ENCODE measurements at places on chromosomes 11 and 22. TPM values are rescaled to one million over a fixed set of nuclear protein-coding genes. Genes with fewer than 3 reads are reported as not detected.

GRCh38 chr11:48008951-48009270 is 28.6 kb downstream of the PTPRJ start:
- DNase-seq = no peak

RASL10A gene
- 3.6 TPM for total RNA-seq

- no peak for DNase-seq
Measured at GRCh38 chr11:61524963-61525587, 16.5 kb downstream of the LRRC10B start.

DNA sequence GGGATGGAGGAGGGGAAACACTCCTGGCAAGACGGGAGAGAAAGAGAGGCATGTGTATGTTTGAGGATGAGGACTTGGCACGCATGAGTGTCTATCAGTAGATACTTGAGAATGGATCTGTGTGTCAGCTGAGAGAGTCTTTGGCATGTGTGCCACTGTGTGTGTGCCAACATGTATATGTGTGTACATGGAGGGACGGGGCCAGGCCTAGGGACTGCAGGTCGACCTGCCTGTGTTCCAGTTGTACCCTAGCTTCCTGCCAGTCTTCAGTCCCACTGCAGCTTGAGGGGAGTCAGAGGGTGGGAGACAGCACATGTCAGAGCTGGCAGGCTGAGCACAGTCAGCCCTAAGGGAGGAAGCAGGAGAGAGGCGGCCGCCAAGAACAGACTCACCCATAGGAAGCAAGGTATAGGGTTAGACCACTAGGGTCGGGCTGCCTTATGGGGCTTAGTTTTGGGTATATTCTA is 5.6 kb downstream of the CLCF1 start:
- no peak for DNase-seq

- DNase-seq = no peak
Measured at GRCh38 chr11:10499452-10499851, 41.5 kb downstream of the RNF141 start.

GRCh38 chr11:12813371-12814225 is 139.4 kb downstream of the TEAD1 start:
- DNase-seq = peak; percentile 21

DNA sequence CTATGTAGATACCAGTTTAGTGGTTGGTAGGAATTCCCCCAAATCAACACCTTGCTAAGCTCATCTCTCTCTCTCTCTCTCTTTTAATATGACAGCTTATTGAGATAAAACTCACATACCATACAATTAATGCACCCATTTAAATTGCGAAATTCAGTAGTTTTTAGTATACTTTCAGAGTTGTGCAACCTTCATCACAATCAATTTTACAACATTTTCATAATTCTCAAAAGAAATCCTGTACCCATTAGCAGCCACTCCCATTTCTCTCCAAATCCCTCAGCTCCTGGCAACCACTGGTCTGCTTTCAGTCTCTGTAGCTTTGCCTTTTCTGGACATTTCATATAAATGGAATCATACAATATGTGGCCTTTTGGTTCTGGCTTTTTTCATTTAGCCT is 13.3 kb downstream of the NNMT start:
- DNase-seq = no peak

SNX32 gene
- total RNA-seq = not detected

DNA sequence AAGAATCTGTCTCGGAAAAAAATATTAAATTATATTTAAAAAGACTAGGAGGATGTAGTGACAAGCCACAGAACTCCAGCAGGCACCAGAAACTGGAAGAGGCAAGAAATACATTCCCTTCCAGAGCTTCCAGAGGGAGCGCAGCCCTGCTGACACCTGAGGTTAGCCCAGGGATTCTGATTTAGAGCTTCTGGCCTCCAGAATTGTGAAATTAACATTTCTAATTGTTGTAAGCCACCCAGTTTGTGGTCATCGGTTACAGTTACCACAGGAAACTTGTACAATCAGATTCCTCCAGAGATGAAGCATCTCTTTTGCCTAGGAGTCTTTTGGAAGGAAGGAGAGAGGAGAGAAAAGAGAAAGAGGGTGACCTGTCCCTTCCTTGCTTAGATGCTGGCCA is 6.4 kb upstream of the UBASH3B start:
- DNase-seq = no peak

DNA sequence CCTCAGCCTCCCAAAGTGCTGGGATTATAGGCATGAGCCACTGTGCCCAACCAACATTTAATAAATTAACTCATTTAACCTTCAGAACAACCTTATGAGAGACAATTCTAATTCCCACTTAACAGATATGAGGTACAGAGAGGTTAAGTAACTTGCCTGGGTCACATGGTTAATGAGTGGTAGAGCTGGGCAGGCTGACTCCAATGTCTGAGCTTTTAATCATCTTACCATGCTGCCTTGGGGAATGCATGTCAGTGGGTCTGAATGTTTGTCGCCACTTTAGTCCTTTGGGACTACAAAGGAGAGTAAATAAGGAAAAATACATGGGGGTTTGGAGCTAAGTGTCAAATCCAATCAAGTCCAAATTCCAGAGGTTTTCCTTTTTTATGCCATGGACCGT is 11.2 kb upstream of the PIK3C2A start:
- DNase-seq = no peak

DNA sequence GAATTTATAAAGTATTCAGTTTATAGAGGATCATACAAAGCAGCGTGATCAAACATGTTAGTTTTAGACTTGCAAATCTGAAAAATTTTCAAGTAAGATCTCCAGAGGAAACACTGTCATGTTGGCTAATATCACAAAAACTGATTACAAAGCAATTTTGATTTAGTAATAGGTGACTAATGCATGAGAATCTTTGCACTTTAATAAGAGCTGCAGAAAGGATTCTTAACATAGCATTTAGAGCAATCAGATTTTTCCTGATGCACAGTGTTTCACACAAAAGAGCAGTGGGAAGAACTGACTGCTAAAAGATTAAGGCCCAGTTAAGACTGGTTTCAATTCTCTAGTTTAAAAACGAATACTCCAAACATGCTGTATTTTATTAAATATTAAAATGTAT is 321.2 kb downstream of the GUCY1A2 start:
- DNase-seq = peak; percentile 17

NXPE4 gene
- not detected for total RNA-seq

DNA sequence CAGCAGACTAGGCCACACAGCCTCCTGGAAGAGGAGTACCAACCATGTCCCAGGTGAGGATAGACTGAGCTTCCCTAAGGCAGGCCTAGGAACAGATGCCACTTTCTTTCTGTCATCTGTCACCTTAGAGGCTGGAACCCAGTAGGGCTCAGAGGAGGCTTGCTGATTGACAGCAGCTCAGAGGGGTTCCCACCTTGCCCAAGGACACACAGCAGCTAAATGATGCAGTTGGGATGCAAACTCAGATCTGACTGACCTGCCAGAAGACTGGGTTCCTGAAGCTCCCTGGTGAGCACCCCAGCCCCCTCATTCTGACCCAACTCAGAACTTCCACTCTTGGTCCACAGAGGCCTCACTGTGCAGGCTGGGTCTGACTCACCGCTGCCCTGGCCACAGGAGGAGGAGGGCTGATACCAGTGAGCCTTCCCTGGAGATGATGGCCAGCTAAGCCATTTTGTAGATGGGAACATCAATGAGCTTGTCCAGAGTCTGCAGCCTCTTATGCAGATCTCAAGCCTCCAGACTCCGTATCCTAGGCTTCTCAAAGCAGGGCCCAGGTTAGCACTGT is 14.0 kb downstream of the CAPN5 start:
- DNase-seq = peak; percentile 40

GRCh38 chr22:46893281-46894020 is 131.0 kb downstream of the TBC1D22A start:
- no peak for DNase-seq

DNA sequence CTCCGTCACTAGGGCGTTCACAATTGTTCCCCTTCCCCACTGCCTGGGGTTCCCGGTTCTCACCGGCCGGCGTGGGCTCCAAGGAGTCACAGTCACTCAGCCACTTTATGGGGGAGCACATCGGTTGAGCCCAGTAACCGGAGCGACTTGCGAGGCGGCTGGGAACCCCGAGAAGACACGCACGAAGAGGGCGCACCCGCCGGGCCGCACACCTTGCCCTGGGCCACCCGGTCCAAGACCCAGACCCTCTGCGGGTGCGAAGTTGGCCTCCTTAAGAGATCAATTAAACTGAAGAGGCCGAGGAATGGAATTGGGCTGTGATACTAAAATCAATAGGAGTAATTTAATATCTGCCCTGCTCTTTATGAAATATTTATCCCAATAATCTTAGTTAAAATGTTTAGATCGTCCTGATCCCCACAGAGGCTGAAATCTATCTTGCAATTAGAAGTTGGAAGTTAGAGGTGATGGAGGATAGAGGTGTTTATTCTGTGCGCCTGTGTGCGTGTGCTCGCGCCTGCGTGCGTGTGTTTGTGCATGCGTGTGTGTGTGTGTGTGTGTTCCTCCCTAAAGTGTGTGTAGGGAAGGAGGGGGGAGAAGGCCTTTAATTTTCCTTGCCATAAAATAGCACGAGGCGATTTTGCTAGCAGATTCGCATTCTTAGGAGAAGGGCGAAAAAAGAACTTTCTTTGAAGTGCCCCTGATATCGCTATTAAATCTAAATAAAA is 954 bp upstream of the MN1 start:
- DNase-seq = no peak

GRCh38 chr11:126051117-126051516 is 11.5 kb downstream of the CDON start:
- DNase-seq = no peak

C11orf97 gene
- total RNA-seq = not detected

MFRP gene
- total RNA-seq = not detected
